ENCODE measurements at places on chromosomes 11 and 22.

DNA sequence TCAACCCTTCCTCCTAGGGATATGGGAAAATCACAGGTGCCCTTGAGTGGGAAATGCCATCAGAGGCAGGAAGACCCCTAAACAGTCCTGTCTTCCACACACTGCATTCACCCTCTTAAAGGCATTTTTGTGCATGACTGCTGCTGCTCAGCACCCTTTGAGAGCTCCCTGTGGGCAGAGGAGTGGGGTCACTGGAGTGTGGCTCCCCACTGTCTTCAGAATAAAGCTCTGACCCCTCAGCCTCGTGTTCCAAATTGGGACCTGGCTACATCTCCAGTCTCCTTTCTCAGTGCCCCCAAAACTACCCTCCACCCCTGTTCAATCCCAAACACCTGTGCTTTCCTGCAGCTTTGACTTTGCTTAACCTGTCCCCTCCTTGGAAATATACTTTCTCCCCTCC lies 46.6 kb downstream of the CHRDL2 start:
- DNase-seq = no peak

GRCh38 chr11:96323642-96323985 lies 19.4 kb downstream of the MAML2 start:
- no peak for DNase-seq

- DNase-seq = peak; percentile 37
These were observed 4.9 kb downstream of the OVOL1 start for GRCh38 chr11:65791719-65792213.

GRCh38 chr11:3942160-3942955 lies 86.9 kb downstream of the STIM1 start:
- DNase-seq = no peak

DNA sequence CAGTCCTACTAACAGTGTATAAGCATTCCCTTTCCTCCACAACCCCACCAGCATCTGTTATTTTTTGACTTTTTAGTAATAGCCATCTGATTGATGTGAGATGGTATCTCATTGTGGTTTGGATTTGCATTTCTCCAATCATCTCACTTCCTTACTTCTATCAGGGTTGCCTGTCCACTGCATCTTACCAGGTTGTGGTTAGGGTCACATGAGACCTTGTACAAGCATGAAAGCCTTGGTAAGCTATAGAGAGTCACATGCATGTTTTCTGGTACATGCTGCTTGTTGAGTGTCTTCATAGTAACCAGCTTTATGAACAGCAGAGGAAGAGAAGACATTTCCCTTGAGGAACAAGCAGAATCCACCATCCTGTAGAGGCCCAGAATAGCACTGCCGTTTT lies 102.9 kb upstream of the PAX6 start:
- DNase-seq = no peak

DNA sequence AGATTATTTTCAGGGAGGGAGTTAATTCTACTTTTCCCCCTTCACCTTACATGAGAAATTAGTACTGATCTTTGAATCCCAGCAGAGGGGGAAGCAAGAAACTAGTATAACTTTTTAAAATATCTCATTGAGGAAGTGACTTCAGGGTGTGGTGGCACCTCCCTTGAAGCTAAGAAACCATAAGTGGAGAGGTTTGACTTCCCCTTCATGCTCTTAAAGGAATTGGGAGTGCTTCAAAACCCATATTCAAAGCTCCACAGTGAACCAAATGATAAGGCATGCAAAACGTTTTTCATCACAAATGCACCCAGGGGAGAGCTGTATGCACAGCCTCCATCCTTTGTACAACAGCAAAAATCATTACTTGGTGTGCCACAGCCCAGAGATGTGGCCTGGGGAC lies 540 bp downstream of the MS4A14 start:
- no peak for DNase-seq

GRCh38 chr11:17734986-17735817 lies 621 bp downstream of the KCNC1 start:
- DNase-seq = no peak

GRCh38 chr11:6022956-6023355 lies 7.6 kb downstream of the OR56A1 start:
- no peak for DNase-seq

DNA sequence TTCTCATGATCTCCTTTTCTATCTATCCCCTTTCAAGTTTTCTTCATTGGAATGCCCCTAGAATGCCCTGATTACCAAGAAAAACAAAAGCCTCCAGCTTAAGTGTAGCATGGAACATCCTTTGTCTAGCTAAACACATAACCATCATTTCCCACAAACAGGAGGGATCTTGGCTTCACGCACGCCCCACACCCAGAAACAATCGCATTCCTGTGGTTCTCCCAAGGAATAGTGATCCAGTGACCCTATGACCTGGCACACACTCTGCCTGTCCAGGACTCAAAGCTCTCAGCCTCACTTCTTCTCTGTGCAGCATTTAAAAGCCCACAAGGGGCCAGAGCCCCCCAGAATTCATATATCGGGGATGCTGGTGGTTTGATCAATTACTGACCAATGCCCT lies 9.3 kb upstream of the POU2AF1 start:
- no peak for DNase-seq

GRCh38 chr11:118090545-118091162 lies 3.9 kb upstream of the SMIM35 start:
- no peak for DNase-seq

DNA sequence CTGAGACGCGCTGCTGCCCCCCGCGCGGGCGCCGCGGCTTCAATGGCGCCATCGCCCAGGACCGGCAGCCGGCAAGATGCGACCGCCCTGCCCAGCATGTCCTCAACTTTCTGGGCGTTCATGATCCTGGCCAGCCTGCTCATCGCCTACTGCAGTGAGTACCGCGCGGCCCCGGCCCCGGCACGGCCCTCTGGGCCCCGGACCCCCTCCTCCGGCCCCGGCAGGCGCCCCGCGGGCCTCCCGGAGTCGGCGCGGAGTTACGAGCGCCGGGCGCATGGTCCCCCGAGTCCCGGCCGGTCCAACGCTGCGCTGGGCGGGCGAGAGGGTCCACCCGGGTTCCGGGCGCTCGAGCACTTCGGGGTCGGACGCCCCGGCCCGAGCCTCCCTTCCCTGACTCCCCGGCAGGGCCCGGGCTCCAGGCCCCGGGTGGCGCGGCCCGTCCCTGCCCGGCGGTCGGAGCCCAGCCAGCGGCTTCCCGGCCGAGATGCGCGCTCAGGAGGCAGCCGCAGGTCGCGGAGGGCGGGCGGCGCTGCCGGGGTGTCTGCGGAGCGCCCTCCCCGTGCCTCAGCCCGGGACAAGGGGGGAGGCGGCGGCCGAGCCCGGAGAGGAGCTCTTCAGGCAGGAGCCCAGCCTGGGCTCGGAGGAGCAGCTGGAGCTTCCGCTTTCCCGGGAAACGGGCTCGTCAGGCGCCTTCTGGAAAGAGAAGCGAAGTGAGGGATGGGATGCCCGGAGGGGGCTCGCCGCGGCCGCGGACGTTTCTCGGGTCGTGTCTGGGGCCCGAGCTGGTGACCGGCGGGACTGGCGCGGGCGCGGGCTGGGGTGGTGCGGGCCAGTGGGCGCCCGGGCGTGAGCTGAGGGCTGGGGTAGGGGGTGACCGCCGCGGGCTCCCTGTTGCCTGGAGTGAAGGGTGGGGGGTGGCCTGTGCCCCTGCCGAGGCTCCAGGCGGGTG lies 1337.8 kb downstream of the BRD1 start:
- DNase-seq = no peak

- DNase-seq = no peak
These were observed 2.9 kb downstream of the TRPT1 start for GRCh38 chr11:64223001-64223651.
